ENCODE measurements at places on chromosomes 1 and 21.
A peak's percentile ranks its signal among the peaks of the same experiment; 100 is the strongest.

DNA sequence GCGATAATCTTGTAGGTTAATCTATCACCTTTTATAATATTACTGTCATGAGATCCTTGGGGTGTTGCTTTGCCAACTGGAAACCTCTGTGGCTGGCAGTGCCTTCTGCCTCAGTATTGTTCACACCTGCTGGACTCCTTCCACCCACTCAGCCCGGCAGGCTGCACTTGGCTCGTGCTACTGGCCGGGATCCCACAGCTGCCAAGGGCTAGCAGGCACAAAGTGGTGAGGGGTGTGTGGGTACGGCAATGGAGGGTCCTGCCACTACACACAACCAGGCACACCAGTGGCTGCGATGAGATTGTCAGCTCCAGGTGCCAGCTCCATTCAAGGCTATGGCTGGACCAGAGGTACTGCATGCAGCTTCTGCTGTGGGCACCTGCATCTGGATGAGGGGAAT lies 191.2 kb upstream of the LYPLAL1 start:
- no peak for DNase-seq

DNA sequence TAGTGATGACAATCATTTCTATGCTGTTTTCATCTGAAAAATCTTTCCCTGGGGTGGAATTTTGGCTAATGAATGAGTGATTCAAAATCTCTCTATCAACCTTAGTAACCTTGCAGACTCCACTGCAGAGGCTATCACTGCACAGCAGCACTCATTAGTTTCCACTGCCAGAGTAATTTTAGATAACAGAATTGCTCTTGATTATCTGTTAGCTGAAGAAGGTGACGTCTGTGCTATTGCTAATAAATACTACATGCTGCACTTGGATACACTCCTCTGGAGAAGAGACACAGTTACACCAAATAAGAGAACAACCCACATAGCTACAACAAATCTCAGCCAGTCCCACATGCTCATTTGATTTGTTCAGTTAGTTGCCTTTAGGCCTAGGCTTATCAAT lies 1348.4 kb downstream of the NCAM2 start:
- DNase-seq, result no peak

GRCh38 chr1:93556291-93556690 lies 108.4 kb downstream of the FNBP1L start:
- DNase-seq, result no peak

GRCh38 chr1:153032677-153033308 lies 1.8 kb downstream of the SPRR1B start:
- no peak for DNase-seq

GRCh38 chr1:201503397-201504176 lies 3.3 kb downstream of the CSRP1 start:
- no peak for DNase-seq

GRCh38 chr1:28668956-28669723 lies 556 bp downstream of the GMEB1 start:
- DNase-seq, result peak; percentile 6

DNA sequence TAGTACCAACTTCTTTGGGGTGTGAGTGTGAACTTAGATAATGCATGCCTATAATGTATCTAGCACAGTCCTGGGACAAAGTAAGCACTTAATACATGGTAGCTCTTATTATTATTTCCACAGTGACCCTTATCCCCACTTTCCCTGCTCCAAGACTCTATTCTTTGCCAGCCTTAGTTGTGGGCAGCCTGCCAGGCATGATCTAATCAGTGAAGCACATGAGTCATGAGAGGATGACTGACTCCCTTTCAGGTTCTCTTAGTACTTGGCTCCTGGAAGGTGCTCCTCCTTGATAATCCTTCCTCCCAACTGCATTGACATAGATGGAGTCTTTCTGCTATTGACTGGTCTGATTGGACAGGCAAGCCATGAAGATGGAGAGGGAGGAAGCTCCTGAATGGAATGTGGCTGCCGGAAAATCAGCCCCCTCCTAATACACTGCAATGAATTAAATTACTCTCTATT lies 17.4 kb upstream of the GNG12 start:
- DNase-seq, result no peak

DNA sequence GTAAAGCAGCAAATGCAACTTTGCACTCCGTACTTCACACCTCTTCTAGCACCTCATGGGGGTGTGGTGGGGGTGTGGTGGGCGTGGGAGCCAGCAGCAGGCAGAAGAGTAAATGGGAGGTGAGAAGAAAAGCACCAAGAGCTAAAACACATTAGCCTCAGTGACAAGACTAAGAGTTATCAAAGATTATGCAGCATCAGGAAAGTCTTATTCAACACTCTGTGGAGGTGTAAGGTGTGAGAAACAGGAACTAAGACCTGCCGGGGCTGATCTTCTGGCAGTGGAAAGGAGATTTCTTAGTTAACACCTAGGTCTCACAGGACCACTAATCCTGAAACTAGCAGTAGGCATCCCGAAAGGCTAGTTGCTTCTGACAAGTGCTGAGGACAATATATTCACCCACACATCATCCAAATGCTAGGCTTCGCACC lies 9.9 kb downstream of the TGFBR3 start:
- DNase-seq, result peak; percentile 44

DNA sequence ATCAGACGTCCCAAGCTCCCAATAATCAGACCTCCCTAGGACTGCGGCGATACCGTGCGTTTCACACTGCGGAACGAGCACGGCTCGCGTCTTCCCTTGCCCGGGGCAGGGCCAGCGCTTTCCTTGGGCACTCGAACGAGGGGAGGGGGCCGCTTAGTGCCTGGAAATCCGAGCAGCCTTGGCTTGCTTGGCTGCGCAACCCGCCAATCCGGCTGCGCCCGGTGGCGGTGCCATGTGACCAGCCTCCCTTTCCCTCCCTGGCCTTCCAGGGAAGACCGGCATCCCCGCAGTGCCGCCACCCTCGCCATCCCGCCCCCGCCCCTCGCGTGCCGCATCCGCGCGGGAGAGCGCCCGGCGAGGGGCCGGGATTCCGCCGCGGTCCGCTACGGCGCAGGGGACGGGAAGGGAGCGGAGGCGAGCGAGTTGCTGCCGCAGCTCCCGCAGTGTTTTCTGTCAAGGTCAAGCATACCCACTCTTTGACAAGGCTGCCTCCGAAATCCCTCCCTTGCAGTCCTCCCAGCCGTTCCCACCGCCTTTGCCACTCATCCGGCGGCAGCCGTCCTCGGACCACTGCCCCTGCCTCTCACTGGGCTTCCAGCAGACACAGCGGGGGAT lies 8.3 kb upstream of the RNF19B start:
- no peak for DNase-seq

GRCh38 chr1:165257969-165258459 lies 98.5 kb downstream of the LMX1A start:
- DNase-seq, result no peak

DNA sequence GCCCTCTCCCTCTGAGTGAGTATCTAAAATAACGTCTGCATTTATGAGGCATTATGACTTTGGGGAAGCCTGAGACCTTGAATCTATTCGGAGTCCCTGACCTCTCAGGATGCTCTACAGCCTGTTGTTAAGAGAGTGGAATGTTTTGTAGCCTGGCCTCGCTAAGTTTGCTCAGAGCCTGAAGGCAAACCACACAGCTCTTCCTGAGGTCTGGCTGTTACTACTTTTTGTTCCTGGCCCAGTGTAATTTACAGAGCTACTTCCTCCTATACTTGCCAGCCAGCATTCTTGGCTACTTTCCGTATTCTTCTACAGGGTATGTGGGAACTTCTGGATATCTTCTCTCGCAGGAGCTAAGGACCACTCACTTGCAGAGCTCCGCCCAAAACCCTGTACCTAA lies 3.6 kb upstream of the ZMYM4 start:
- DNase-seq, result no peak

DNA sequence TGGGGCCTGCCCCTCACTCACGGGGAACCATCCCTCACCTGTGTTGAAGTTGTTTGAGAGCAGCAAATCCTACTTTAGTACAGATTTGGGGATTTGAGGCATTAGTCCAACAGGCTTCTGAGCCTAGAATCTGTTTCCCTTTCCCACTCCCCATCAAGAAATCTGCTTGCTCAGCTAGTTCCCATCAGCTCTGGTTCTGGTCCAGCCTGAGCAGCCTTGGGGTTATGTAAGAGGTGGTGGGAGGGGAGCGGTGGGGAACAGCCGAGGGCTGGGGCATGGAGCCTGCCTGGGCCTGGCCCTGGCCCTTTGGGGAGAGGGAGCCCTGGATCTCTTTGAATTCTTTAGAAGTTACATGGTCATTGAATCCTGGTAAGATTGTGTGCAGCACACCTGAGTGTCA lies 4.1 kb downstream of the GSTM5 start:
- DNase-seq, result no peak

GRCh38 chr1:101846820-101847219 lies 149.9 kb downstream of the OLFM3 start:
- DNase-seq, result no peak

GRCh38 chr1:4213366-4213973 lies 313.4 kb upstream of the C1orf174 start:
- DNase-seq, result no peak

DNA sequence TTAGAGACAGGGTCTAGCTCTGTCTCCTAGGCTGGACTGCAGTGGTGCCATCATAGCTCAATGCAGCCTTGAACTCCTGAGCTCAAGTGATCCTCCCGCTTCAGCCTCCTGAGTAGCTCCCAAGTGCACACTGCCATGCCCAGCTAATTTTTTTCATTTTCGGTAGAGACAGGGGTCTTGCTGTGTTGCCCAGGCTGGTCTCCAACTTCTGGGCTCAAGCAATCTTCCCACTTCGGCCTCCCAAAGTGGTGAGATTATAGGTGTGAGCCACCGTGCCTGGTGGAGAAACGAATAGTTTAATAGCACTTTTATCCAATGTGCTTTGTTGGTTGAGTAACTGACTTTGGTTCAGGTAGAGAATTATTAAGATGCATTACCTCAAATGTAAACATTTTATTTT lies 20.9 kb downstream of the PIK3CD start:
- DNase-seq, result no peak

DNA sequence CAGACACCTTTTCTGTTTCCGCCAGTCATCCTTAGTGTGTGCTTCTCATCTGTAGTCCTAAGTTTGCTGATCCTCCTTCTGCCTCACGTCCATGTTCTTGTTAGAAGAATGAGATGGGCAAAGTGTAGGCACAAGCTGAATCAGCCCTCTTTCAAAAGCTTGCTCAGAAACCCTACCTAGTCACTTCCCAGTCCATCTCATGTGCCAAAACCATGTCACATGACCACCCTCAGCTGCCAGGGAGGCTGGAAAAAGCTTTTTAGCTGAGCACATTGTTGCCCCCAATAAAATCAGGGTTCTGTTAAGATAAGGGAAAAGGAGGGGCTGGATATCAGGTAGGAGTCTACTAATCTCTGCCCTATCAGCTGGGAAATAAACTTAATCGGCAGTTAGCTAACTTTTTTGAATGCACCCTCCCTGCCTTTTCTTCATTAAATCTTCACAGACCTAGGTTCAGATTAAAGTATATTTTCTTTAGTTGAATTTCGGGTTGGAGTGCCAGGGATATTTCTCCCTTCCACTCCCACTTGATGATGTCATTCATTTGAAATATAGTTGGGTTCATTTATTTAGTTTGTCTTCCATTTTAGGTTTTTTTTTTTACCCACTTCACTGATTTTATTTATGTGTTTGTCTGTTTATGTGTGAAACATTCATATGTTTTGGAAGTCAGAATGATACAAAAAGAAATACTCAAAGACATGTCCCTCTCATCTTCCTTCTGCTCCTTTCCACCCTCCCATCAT lies 129.2 kb downstream of the ROR1 start:
- no peak for DNase-seq

DNA sequence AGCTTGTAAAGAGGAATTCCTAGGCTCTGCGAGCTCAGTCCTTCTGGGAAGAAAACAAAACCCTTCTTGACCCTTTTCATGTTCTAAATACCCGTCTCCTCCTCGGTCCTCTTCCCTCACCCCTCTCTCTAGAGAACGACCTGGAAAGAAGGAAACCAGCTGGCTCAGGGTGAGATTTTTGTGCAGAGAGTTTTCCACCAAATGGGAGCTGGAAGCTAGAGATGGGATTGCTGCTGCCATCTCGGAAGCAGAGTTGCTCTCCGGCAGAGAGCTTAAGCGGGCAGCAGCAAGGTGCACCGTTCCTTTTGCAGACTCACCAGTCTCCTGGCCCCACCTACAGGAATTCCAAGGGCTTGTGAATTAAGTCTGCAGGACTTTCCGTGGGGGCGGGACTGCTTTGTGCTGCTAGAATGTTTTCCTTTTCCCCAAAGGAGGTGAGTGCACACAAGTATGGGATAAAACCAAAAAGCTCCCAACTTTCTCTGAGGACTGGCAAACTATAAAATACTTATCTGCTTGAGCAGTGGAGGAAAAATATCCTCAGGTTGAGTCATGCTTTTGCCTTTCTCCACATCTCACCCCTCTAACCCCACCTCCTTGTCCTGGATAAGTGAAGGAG lies 29.1 kb upstream of the KIAA0040 start:
- DNase-seq, result no peak

DNA sequence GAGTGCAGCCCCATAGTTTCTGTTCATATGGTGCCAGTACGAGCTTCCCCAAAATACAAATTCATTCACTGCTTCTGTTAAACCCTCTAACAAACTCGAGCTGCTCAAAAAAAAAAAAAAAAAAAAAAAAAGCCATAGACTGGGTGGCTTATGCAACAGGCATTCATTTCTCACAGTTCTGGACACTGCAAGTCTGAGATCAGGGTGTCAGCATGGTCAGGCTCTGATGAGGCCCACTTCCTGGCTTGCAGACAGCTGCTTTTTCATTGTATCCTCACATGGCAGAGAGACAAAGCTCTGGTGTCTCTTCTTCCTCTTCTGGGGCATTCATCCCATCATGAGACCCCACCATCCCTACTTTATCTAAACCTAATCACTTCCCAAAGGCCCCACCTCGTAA lies 121.6 kb downstream of the PTBP2 start:
- no peak for DNase-seq

- no peak for DNase-seq
Observed at GRCh38 chr1:171310661-171311087, 3.3 kb upstream of the FMO4 start.

- DNase-seq, result no peak
Observed at GRCh38 chr1:41582004-41582325, 97.5 kb upstream of the EDN2 start.

DNA sequence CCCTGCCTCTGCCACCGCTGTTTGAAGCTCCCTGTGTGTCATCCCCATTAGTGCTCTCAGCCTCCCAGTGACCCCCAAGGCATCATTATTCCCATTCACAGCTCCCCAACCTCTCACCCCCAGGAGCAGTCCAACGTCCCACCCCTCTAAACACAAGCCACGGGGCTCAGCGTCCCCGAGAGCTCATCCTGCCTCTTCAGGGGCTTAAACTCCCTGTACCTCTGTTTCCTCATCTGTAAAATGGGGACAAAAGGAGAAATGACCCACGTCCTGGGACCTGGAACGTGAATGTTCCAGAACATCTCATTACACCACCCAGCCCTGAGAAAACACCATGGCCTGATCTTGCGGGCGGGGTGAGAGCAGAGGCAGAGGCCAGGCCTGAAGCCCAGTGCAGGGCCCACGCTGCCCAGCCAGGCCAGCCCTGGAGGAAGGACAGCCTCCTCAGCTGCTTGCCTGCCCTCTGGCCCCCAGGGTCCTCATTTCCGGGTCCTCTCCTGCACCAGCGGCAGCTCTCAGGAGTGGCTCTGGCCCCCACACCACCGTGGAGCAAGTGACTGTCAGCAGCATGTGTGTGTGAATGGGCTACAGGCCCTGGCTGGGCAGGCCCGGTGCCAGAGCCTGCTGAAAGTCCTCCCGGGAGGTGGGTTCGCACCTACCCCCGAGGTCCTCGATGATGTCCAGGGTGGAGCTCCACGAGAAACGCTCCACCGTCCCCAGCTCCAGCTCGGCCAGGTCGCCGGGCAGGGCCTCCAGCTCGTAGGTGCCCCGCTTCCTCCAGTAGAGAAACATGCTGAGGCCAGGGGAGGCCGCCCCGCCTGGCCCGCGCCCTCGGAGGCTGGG lies 14.1 kb upstream of the PLEKHG5 start:
- no peak for DNase-seq

- DNase-seq, result no peak
Observed at GRCh38 chr21:45364468-45365185, 40.3 kb upstream of the COL18A1 start.

All from activated CD8-positive, alpha-beta memory T cell treated with anti-CD3 and anti-CD28 coated beads for 4 hours (primary cell).